ENCODE measurements at places on chromosomes 11 and 22.
A peak's percentile ranks its signal among the peaks of the same experiment; 100 is the strongest.

DNA sequence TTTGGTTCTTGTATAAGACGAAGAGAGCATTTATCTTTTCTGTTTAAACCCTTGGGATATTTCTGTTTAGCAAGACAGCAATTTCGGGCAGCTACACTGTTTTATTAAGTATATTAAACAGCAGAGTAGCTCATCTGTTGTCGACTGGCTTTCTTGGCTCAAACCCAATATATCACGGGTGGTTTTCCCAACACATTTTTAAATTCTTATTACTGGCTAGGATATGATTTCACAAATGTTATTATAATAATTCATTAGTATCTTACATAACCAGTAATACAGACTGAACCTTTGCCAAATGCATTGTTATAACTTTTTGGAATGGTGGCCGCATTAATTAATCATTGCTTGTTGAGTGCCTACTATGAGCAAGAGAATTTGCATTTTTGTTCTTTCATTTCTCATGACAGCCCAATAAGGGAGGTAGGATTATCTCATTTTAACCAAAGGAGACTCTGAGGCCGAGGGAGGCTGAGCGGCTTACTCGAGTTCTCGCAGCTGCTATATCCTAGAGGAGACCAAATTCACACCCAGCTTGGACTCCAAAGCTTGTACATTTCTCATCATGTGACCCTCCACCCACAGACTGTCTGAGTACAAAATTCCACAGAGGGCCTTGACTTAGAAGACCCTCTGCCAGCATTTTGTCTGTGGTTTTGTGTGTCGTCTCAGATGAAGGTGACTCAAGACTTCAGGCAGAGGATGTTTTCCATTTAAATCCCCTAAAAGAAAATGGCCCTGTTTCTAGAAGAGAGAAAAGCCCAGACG is 304.9 kb downstream of the NTM start:
- DNase-seq: no peak

GRCh38 chr11:123434911-123435310 is 4.8 kb downstream of the GRAMD1B start:
- DNase-seq: no peak

- DNase-seq: no peak
Measured at GRCh38 chr22:44024288-44024921, at the start of gene PARVB. TSS of gene PARVB (plus strand) at chr22:44024302. CDS start at chr22:44024340, 38 bp downstream.

- DNase-seq: no peak
Measured at GRCh38 chr11:31968461-31969358, 122.2 kb upstream of the RCN1 start.

DNA sequence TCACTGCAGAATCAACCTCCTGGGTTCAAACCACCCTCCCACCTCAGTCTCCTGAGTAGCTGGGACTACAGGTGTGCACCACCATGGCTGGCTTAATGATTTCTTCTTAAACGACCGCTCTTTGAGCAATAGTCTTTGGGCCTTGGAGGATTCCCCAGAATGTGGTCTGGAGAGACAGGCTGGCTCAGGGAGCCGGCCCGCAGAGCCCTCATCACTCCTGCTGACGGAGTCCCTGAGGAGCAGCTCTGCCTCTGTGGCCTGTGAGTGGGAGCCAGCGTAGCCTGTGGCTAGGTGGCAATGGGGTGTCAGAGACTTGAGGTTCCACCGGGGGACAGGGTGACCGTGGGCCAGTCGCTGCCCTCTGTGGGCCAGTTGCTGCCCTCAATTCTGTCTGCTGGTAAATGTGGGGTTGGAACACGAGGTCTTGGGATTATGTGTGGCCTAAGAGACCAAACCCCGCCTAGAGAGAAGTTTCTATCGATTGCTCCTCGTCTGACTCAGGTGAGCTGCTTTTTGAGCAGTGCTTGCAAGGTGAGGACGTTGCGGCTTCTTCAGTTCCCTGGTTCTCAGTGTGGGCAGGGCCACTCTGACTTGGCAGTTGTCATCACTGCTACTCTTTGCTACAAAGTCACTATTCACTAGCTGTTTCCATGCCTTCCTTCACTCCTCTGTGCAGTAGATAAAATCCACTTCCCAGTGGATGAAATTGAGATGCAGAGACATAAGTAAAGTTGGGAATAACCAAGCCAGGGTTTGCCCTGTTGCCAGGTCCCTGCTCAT is 124.8 kb upstream of the NECTIN1 start:
- DNase-seq: no peak

DNA sequence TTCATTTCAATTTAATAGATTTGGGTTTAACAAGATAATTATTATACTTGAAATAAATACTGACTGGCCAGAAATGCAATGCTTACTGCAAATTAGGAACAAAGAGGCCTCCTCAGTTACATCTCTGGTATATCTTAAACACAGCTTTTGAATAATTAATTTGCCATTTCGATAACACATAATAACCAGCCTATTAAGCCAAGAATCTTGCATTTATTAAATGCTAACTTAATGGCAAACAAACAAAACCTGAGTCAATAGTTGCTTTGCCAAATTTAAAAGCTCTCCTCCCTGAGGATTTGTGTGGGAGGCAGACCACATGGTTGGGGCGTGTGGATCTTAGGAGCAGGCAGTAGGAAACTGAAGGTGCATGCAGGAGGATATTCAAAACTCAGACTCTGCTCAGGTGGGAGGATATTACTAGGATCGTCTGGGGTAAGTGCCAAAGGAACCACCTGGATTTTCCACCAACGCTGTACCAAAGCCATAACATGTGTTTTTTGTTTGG is 17.9 kb upstream of the FJX1 start:
- no peak for DNase-seq

GRCh38 chr11:28058333-28058732 is 49.6 kb downstream of the KIF18A start:
- DNase-seq: no peak

- DNase-seq: no peak
Measured at GRCh38 chr22:47091246-47091651, 328.8 kb downstream of the TBC1D22A start.

DNA sequence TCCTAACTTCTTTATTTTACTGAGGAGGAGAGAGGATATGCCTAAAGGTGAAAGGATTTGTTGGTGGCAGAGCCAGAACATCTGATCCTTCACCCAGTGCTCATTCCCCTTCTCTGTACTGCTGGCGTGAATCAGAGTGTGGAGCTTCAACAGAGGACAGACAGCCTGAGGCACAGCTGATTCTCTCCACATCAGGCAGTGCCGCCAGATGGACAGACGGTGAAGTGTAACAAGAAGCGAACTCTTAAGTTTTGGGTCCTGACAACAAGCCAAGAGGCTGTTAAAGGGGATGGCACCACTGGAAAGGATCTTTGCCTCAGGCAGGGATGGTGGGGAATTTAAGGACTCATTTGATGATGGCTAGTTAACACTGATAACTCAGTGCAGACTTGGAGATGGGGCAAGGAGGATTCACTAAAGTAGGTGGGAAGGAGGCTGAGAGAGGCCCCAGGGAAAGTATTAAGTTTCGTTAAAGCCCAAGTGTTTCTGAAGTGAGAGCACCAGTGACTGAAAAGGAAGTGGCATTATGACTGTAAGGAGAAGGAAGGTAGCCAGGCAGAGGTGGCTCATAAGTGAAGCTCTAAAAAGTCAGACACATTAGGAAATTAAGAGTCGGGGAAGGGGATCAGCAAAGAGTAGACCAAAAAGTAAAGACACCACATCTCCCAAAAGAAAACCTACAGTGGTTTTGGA is 81.3 kb downstream of the CLPB start:
- no peak for DNase-seq

GRCh38 chr22:26585104-26585790 is 4.7 kb downstream of the TPST2 start:
- no peak for DNase-seq

- peak; percentile 95 for DNase-seq
Measured at GRCh38 chr11:113314389-113315301, at the start of gene TTC12. TSS of gene TTC12 (plus strand) at chr11:113314583. CDS start at chr11:113316258, 1,675 bp downstream.

DNA sequence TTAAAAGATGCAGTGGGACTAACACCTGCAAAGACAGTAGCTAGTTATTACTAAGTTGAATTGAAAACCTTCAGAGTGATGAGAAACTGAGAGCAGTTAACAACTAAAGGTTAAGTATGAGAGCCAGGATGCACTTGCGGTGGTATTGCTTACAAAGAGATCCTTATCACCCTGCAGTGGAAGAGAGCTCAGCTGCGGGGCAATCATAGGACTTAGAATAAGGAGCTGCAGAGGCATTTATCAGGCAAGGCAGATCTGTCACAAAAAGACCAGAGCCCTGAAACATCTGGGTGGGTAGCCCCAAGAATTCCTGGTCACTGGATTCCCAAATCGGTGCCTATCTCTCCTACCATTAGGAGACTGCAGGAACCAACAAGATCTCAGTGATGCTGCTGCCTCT is 34.3 kb upstream of the CFAP300 start:
- DNase-seq: no peak

GRCh38 chr11:123111465-123111864 is 49.5 kb upstream of the HSPA8 start:
- no peak for DNase-seq

DNA sequence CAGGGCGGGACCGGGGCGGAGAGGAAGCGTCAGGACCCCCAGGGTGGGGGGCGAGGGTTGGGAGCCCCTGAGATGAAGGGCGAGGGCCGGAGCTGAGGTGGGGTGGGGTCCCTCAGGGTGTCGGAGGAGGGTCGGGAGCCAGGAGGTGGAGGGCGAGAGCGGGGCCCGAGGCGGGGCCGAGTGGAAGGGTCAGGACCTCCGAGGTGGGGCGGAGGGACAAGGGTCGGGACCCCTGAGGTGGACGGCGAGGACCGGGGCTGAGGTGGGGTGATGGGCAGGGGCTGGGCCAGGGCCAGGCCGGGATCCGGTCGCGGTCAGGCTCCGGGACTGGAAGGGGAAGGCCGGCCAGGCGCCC is 409 bp downstream of the SMC1B start:
- no peak for DNase-seq

DNA sequence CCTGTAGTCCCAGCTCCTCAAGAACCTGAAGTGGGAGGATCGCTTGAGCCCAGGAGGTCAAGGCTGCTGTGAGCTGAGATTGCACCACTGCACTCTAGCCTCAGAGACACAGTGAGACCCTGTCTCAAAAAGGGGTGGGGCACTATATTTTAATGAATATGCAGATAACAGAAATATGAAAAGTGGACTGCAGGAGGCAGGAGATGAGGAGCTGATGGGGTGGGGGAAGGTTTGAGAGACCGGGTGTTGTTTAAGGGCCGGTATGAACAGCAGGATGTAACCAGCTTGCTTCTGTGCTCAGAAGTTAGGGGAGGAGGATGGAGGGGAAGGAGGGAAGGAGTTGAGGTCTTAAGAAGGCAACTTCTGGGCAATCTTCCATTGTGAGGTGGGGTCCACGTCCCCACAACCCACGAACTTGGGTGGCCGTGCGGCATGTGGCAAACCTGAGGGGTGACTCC is 1.3 kb upstream of the B4GALNT4 start:
- DNase-seq: no peak

DNA sequence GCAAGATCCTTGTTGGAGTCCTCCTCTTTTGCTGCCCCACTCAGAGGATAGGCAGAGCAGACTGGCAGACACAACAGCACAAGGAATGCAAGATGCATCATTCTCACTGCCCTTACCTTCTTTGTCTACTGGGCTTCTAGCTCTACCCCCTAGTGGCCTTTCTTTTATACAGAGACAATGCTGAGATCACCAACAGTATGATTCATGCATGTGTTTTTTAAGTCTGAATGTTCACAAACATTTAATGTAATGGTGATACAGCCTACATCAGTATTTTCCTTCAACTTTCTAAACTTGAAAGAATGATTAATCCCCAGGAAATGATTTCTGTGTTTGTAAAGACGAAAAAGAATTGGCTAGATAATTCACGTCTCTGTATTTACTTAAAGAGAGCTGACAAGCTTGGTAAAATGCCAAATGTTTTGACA is at the start of gene MMP10:
Gene MMP10, minus strand, starts transcription at position 138 of the 428 bp plus-strand sequence. Its CDS starts 37 bp downstream, at position 101.
- no peak for DNase-seq

- peak; percentile 67 for DNase-seq
Measured at GRCh38 chr11:18384157-18384641, 10.2 kb upstream of the LDHA start.

DNA sequence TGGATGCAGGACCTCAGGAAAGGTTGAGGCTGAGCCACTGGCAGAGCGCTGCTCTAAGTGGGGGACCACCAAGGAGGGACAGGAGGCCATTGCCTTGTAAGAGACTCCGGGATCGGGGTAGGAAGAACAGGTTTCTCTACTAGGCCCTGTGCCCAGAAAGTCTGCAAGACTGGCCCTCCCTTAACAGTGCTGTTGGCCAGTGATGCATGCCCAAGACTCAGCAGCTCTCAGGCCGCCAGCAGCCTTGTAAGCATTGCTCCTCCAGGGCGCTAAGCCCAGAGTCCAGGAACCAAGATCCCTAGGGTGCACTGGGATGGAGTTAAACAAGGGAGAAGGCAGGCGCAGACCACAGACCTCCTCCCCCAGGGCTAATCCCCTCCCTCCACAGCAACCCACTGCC is 39.3 kb upstream of the PANX1 start:
- no peak for DNase-seq

DNA sequence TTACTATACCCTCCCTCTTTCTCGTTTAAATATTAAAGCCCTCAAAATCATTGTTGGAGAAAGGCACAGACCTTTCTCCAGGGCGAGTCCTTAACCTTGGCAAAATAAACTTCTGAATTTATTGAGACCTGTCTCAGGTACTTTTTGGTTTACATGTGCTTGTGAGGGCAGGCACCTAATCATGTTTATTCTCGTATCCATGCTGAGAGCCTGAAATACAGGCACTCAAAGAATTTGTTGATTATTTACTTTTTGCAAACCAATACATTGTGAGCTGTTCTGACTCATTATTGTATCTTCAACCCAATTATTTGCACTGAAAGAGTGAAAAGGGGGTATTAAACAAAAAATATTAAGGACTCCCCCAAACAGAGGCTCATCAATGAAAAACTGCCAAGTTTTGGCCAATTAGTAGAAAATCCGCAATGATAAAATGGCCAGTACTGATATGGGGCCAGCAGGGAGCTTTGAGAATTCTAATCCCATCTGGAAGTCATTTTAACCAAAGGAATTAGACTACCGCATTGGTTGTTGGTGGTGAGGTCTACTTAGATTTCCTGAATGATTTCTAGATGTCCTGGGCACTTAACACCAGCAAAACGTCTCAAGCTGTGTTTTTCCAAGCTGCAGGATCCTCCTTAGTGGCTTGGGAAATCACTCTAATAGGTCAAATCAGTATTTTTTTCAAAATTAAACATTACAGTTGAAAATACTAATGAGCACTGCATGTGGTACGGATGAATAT is 157.3 kb downstream of the SWAP70 start:
- no peak for DNase-seq

- no peak for DNase-seq
Measured at GRCh38 chr11:134120143-134120850, 51.4 kb downstream of the JAM3 start.

DNA sequence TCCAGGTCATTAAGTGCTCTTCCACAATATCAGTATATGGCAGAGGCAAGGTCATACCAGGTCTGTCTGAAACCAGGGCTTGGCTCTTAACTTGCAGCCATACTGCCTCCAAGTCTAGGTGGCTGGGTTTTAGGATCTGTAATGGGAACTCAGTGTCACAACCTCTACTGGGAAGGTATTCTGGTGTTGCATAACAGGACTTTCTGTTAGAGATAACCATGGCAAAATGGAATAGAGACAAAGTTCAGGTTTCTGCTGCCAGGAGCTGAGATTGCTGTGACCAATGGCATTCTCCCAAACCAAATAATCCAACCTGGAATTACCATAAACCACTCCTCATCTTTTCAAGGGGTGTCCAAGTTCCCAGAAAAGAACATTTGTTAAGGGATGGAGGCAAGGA is 6.8 kb upstream of the SAA1 start:
- DNase-seq: no peak

Data from left colon (tissue), 2 donors.